NCI-H187 (cell line): ENCODE measurements at places on chromosomes 3 and 15.

- no peak for DNase-seq
Observed at GRCh38 chr15:95468820-95469219, 861.7 kb upstream of the NR2F2 start.

- DNase-seq, result no peak
Observed at GRCh38 chr3:29503958-29504357, 223.1 kb downstream of the RBMS3 start.

DNA sequence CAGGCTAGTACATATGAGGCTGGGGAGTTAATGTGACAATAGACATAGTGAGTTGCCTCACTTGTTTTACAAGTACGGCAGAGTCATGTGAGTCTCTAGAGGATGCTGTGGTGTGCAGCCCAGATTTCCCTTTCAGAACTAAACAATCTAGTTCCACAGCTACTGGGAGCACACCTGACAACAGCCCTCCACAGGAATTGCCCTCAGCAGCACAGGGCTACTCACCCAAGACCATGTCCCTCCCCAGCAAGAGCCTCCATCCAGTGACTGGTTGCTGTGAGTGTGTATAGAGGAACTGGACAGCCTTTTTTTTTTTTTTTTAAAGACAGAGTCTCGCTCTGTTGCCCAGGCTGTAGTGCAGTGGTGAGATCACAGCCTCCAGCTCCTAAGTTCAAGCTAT is 40.2 kb upstream of the UBE2E2 start:
- DNase-seq, result no peak

- DNase-seq, result no peak
Observed at GRCh38 chr3:49313896-49314688, 25.8 kb downstream of the USP4 start.

GRCh38 chr3:184335291-184335660 is 2.1 kb upstream of the FAM131A start:
- no peak for DNase-seq

DNA sequence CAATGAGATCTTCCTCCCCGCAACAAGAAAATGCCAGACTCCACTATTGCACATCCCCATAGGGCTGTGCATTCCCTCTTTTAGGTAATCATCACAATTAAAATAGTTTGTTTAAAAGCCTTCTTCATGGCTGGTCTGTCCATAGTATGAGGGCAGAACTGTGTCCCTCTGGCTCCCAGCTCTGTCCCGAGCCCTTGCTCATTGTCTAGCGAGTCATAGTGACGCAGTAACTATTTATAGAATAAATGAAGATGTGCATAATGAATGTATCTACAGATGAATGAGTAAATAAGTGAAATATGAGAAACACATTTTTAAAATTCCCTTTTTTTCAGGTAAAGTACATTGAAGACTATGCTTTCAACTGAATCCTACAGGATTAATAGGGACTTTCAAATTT is 128.4 kb upstream of the TMC3 start:
- DNase-seq, result no peak
